ENCODE measurements at places on chromosomes 5 and 9.

DNA sequence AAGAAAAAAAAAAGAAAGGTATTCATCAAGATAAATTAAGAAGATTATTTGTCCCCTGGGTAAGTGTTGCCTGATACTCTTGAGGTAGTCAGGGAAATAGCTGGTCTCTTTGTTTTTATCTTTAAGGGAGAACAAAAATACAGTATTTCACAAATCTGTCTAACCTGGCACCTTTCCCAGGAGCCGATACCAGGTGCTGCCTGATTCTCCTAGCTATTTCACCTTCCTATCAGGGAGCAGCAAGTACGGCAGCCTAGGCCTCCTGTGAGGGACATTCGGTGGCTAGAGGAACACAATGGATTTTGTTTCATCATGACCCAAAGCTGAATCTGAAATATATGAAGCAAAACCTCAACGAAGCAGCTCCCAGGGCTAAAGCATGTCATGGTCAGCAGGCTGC lies 86.0 kb downstream of the TARS1 start:
- DNase-seq: no peak

- no peak for DNase-seq
Measured at GRCh38 chr5:147547730-147548129, 37.9 kb upstream of the DPYSL3 start.

DNA sequence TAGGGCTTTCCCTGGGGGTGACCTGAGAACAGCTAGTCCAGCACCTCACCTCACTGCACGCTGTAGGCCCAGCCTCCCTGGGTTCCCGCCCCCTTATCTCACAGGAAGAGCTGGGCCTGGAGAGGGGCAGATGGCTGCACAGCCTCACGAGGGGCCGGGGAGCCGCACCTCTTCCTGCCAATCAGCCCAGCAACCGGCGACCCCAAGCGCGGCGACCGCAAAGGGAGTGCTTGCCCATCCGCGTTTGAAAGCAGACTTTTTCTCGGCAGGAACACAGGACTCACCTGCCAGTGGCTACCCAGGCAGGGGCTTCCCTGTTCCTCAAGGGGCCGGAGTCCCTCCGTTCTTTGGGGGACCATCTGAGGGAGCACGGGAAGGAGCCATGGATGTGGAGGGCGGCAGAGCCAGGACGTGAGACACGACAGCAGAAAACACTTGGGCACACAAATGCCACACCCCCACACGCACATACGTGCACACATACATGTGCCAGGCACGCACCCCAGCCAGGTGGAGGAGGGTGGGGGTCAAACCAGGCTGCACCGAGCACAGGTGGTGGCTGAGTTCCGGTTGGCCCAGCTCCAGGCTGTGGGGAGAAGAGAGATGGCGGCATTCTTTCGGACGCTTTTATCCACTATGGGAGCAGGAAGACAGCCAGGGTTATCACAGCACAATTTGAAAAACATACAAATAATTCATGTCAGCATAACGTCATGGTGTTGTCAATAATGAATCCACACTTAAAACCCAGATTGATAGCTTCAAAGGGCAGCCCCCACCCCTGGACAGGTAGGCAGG lies 11.3 kb downstream of the TMEM250 start:
- no peak for DNase-seq

GRCh38 chr9:89388084-89388867 lies 70.0 kb downstream of the SECISBP2 start:
- peak; percentile 61 for DNase-seq
